Keratinocyte (primary cell): ENCODE measurements at places on chromosomes 4 and X.

DNA sequence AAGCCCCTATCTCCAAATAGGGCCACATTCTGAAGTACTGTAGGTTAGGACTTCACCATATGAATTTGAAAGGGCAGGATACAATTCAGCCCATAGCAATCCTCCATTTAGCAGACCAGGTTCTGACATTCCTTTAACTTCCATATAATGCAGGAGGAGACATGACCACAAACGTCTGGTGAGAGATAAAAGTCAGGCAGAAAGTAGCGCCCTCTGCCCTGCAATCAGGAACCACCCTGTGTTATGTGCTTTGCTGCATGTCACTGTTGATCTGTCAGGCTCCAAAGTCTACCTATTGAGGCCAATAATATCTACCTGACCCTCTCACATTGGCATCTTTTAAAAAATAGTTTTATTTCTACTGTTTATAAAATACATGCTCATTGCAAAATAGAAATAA is 30.2 kb upstream of the SEPSECS start:
- no peak for DNase-seq

- no peak for DNase-seq
Observed at GRCh38 chr4:151407466-151408379, 1.3 kb upstream of the FHIP1A start.

GRCh38 chrX:129654652-129655546 is at the start of gene APLN:
Gene APLN, minus strand, starts transcription at chrX:129654956. Its CDS starts 326 bp downstream, at chrX:129654630.
- no peak for DNase-seq

GRCh38 chrX:132023896-132024386 is 839 bp downstream of the STK26 start:
- DNase-seq = no peak

- no peak for DNase-seq
Observed at GRCh38 chrX:14039344-14039743, 9.7 kb upstream of the GEMIN8 start.

DNA sequence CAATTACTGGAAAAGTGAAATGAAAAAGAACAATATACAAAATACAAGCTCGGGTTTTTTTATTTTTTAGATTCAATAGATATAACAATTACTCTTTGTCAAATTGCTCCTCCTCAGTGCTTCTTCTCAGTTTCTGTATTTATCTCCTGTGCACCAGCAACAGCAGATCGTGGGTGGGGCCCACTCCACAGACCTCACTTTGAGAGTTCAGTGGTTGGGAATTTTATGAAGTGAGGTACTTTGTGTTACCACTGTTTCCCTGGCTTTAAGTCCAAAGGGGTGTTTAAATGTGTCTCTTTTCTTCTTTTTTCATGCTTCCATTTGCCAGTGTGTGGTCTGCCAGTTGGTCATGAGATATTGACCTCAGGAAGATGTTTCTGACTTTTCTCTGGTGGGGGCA is 54.4 kb downstream of the KIT start:
- DNase-seq = no peak

DNA sequence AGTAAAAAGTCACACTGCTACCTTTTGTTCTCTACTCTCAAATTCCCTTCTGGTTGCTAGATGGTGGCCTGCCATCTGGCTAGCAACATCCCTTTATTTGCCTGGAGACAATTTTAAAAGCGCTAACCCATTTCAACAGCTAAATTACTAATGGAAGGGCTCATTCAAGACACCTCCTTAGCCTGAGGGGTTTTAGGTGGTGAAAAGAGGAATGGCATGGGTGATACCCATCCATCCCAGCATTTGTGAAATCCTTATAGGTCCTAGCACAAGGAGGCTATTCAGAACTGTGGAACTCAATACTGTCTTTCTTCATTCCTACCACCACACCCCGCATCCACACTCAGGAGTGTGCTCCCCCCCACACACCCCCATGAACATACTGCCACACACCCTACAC is 33.5 kb downstream of the ARHGEF9 start:
- DNase-seq = peak; percentile 38

GRCh38 chr4:123653236-123653635 is 256.6 kb downstream of the SPRY1 start:
- DNase-seq = no peak

GRCh38 chr4:163161536-163162205 is 5.0 kb downstream of the NAF1 start:
- no peak for DNase-seq

- DNase-seq = no peak
Observed at GRCh38 chr4:19958848-19959247, 292.9 kb upstream of the SLIT2 start.

GRCh38 chr4:122679946-122680345 is 52.6 kb upstream of the BBS12 start:
- DNase-seq = no peak

DNA sequence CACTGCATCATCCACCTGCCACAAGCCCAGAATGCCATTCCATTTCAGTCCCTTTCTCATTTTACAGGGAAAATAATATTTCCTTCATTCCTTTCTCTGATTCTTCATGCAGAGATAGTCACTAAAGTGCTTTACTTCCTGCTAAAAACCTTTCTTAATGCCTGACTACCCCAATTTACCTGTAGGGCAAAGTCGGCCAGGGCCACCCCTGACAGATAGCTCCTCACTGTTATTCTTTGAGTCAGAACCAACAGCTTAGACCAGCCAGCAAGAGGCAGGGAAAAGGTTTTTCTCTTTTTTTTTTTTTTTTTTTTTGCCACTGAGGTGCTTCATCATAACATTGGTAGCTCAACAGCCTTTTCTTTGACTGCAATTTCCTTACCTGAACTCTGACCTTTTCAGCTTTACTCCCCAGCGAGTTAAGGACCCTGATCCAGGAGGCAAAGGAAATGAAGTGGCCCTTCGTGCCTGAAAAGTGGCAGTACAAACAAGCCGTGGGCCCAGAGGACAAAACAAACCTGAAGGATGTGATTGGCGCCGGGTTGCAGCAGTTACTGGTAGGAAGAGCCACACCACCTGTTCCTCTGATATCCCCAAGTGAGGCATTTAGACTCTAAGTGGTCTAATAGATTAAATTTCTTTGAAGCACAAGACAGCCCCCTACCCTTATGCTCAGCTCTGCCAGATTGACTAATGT is 85.0 kb downstream of the ALPK1 start:
- no peak for DNase-seq

- no peak for DNase-seq
Observed at GRCh38 chr4:127491571-127491970, 141.2 kb upstream of the INTU start.

DNA sequence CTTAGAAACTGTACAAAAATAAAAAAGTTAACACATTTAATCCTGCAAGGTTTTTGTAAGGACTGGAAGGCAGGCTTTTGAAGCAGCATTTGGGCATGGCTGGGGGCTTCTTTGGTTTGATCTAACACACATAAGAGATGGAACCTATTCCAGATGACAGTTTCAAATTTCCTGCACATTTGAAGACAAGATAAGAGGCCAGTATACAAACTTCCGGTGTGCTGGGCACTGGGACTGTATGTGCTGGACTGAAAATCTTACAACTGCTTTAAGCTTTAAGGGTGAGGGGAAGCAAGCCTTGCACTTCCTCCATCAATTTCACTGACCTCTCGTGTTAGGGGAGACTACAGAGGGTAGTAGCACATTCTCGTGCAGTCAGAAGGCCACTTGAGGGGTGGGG is 122.9 kb downstream of the AMMECR1 start:
- no peak for DNase-seq

- DNase-seq = no peak
Observed at GRCh38 chrX:41468647-41469323, 21.6 kb downstream of the NYX start.

GRCh38 chrX:18582910-18583493 is 88.9 kb downstream of the RS1 start:
- DNase-seq = no peak

- peak; percentile 23 for DNase-seq
Observed at GRCh38 chr4:7462509-7462971, 27.8 kb upstream of the PSAPL1 start.

DNA sequence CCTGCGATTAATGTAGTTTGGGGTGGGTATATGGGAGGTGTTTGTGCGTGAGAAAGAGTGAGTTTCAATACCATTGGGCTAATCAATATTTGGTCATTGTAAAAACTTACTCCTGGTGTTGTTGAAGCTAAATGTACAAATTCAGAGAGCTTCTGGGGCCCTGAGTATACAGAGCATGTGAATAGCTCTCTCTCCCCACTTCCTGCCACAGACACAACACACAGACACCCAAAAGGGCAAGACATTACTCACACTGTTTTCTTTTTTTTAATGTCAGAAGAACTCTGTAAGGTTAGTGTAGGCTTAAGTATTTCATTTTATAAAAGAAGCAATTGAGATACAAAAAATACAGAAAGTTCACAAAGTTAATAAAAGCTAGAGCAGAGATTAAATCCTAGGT is 151.3 kb upstream of the KCNIP4 start:
- DNase-seq = no peak

- no peak for DNase-seq
Observed at GRCh38 chrX:152600853-152601633, 36.7 kb upstream of the GABRQ start.

GRCh38 chr4:40247350-40247749 is 50.5 kb downstream of the RHOH start:
- DNase-seq = no peak

GRCh38 chr4:36280555-36280954 is 861 bp upstream of the DTHD1 start:
- DNase-seq = no peak

DNA sequence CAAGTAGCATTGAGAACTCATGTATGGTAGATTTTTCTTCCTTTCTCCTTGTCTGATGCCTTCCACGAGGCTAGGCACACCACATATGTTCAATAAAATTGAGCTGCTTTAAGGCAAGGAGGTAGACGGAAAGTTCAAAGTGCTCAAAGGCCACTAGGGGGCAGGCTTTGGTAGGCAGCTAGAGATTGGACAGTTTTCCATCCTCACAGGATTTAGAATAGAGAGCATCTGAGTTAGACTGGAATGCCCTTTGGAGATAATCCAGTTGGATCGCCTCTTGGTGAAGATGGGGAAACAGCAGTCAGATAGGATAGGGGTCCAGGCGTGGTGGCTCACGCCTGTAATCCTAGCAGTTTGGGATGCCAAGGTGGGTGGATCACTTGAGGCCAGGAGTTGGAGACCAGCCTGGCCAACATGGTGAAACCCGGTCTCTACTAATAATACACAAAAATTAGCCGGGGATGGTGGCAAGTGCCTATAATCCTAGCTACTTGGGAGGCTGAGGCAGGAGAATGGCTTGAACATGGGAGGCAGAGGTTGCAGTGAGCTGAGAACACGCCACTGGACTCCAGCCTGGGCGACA is 30.4 kb downstream of the ELF4 start:
- no peak for DNase-seq

DNA sequence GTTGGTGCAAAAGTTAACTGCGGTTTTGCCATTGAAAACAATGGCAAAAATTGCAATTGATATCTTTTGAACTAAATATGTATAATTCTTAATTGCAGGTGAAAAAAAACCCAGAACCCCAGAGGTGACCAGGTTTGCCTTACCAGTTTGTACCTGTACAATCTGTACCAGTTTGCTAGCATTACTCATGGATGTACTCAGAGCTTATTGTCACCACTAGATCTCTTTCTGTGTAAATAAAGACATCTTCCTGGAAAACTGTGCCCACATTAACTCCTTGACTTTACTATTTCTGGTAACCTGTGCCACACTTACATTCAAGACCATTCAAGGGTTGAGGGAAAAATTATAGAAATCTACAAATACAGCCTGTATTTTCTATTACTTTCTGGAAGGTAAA is 139.7 kb downstream of the ELOVL6 start:
- no peak for DNase-seq

DNA sequence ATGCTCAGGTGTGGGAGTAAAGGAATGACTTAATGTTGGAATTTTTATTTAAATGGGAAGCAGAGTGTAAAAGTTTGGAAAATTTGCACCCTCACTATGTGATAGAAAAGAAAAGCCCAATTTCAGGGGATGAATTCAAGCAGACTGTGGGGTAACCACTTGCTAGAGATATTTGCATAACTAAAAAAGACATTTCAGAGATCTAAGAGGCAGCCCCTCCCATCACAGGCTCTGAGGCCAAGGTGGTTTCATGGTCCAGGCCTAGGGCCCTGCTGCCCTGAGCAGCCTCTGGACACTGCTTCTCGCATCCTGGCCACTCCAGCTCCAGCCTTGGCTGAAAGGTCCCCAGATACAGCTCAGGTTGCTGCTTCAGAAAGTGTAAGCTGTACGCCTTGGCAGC is 5.9 kb upstream of the XPNPEP2 start:
- no peak for DNase-seq

- no peak for DNase-seq
Observed at GRCh38 chr4:11710453-11711093, 281.9 kb upstream of the HS3ST1 start.

- DNase-seq = no peak
Observed at GRCh38 chrX:129534816-129535578, 5.1 kb upstream of the OCRL start.

DNA sequence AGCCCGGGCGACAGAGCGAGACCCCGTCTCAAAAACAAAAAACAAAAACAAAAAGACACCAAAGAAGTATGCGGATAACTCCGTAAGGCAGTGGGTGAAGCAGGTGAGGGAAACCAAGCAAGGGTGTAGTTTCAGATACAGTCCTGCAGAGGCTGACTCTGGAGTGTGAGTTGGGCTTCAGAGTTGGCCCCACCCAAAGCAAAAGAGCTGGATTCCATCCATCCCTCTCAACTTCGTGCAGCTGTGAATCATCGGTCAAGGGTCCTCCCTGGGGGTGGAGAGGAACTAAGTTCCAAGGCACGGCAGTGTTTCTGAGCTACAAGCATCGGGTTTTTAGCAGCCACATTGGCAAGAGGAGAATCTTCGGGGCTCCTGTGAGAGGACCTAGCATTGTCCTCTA is 43.9 kb upstream of the FAM9A start:
- DNase-seq = no peak

- DNase-seq = no peak
Observed at GRCh38 chr4:7322166-7322991, 112.4 kb downstream of the PSAPL1 start.

DNA sequence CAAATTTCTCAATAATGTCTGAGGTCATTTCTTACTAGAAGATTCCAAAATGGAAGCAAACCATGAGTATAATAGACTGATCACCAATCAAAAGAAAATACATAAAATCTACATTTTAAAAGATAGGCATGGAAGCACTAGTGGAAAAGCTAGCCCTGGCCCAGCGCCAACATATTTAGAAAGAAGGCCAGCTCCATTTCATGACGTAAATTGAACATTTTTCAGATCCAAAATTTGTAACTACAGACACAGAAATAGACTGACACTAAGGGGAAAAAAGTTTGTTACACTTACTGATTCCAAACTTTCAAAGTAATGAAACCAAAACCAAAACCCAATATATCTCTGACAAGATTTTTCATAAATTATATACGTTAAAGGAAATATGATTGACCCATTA is 117.7 kb downstream of the ADAMTS3 start:
- DNase-seq = no peak

DNA sequence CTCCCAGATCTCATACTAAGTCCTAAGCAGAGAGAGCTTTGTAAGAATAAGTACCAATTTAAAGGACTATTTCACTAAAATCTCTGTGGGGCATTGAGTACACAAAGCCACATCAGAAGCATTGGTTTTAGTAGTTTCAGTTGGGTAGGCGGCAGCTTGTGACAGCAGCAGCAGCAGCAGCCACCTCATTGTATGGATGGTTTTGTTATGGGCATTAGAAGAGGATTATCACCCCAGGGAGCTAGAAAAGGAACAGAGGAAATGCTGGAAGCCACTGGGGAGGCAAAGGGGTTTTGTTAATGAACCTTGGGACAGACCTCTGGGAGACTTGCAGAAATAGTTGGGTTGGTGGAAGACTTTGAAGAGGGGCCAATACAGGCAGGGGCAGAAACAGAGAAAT is 93.9 kb upstream of the FRMPD3 start:
- DNase-seq = no peak
